ENCODE measurements at places on chromosomes 6 and 20.

GRCh38 chr20:54190217-54190616 lies 16.4 kb upstream of the CYP24A1 start:
- no peak for DNase-seq

DNA sequence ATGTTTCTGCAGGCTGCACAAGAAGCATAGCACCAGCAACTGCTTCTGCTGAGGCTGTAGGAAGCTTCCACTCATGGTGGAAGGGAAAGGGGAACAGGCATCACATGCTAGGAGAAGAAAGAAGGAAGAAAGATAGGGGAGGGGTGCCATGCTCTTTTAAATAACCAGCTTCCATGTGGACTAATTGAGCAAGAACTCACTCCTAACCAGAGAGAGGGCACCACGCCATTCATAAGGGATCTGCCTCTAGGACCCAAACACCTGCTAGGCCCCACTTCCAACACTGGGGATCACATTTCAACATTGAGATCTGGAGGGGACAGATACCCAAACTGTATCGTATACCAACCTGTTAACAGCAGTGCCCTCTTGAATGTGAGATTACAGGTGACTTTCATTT lies 46.9 kb upstream of the ARMC2 start:
- no peak for DNase-seq

- DNase-seq: no peak
Observed at GRCh38 chr6:154113392-154113791, 74.4 kb downstream of the OPRM1 start.

GRCh38 chr6:44534291-44534690 lies 146.8 kb downstream of the CDC5L start:
- no peak for DNase-seq

DNA sequence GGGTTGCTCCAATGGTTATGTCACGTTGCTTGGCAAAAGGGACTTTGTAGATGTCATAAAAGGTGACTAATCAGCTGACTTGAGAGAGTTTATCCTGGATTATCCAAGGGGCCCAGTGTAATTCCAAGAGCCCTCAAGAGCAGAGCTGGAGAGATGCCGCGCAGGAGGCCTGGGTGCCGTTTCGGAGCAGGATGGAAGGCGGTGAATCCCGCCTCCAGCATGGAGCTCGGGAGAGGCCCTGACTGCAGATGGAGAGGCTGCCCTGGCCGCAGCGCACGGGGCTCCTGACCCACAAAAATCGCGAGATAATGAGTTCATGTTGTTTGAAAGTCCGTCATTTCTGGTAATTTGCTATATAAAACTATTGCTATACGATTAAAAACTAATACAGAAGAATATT lies 219.8 kb downstream of the ZDHHC14 start:
- DNase-seq: no peak

DNA sequence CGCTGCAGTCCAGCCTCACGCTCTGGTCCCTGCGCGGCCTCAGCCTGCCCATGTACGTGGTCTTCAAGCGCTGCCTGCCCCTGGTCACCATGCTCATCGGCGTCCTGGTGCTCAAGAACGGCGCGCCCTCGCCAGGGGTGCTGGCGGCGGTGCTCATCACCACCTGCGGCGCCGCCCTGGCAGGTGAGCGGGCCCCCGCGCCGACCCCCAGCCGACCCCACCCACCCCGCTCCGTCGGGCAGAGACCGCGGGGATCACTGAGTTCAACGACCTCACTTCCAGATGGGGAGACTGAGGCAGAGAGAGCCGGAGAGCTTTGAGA lies 545 bp downstream of the SLC35D3 start:
- no peak for DNase-seq

DNA sequence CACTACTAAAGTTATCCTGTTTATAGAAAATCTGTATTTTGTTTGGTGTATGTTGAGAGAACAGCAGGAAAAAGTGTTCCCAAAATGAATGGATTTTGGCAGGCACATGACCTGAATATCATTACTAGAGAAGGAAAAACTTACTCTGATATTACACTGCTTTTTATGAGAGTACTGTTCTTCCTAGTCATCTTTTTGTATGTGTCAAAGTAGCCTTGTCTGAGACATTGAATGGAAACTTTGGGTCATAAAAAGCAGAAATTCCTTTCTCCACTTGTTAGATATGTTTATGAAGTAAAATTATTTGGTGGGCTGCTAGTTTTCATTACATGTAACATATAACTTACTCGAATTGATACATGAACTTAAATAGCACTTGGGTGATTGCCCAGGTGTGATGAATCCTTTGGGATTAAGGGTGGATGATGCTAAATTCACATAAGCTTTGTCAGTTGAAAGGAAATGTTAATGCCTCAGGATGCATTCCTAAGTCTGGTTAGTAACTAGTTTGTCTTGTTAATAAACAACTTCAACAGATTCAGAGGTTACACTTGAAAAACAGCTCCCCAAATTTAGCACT lies 206.7 kb downstream of the CENPW start:
- no peak for DNase-seq

DNA sequence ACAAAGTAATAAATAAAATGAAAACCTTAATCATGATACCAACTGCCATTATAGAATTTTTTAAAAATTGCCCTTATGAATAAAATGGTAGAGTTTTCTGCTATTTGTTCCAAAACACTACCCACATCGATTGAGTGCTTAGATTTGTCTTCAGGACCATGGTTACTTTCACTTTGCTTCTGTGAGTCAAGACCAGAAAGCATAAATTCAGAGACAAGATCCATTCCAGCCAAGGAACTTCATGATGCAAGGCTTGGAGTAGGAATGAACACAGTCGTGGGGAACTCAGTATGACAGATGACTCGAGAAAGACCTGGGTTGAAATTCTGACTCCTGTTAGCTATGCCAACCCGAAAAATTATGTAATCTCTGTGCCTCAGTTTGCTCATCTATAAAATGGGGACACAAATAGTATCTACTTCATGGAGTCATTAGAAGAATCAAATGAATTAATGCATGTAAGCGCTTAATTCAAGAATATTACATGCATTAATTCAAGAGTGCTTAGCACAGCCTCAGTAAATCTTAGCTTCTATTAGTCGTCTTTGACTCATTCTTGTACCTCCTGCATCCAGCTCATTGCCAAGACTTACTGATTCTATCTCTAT lies 72.5 kb upstream of the MYLIP start:
- DNase-seq: peak; percentile 17

DNA sequence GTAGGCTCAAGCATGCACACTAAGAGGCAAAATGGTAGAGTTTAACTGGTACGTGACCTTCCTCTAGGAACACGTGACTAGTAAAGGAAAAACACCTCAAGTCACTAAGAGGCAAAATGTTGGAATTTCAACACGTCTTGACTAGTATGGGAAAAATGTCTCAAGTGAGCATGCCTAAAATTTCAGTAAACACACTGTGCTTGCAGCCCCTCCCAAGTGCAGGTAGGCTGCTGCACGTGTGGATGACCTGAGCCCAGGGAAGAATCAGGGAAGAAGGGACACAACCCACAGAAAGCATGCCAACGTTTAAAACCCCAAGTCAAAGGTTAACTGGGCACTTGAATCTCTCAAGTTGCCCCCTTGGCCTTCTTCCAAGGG lies 162.2 kb downstream of the TENT5A start:
- DNase-seq: no peak

- peak; percentile 56 for DNase-seq
Observed at GRCh38 chr20:44651684-44652423, at the start of gene ADA. Gene ADA (minus strand): TSS chr20:44651699. CDS start chr20:44651607, 92 bp downstream.

DNA sequence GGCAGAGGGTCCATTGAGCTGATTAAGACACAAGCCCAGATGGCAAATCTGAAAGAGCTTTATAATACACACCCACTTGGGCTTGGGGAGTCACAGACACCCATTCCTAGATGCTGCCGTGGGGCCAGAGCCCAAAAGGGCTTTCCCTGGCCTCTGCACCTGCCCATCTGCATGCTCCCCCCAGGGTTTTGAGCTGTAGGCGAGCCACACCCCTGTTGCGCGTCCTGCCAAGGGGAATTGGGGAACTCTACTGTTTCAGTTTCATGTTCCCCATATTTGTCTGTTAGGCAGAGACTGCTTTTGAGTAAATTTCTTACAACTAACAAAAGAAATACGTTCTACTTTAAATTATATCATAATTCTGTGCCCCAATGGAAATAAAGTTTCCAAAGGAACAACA lies 52.9 kb upstream of the FNDC1 start:
- no peak for DNase-seq

DNA sequence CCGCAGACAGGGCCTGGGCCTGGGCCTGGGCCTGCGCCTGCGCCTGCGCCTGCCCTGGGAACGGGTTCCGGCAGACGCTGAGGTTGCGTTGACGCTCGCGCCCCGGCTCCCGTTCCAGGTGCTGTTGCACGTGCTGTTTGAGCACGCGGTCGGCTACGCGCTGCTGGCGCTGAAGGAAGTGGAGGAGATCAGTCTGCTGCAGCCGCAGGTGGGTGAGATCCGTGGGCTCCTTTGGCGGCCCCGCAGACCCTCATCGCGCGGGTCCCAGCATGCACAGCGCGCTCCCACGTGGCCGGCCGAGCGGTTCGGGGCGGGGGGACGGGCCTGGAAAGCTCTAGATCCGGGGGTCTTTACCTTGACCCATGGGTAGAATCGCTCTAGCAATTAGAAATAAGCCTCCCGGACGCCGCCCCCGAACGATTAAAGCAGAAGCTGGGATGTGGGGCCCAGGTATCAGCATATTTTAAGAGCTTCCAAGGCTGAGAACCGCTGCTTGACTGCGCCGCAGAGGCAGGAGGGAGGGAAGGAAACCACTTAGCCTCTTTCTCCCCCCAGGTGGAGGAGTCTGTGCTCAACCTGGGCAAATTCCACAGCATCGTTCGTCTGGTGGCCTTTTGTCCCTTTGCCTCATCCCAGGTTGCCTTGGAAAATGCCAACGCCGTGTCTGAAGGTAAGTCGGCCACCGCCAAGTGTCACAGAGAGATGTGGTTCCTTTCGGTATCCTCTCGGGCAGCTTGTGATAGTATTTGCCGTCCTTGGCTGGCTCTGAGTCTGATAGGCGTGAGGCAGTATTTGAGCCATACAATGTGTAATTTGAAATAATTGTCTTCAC lies 508 bp downstream of the NOP56 start:
- DNase-seq: no peak

DNA sequence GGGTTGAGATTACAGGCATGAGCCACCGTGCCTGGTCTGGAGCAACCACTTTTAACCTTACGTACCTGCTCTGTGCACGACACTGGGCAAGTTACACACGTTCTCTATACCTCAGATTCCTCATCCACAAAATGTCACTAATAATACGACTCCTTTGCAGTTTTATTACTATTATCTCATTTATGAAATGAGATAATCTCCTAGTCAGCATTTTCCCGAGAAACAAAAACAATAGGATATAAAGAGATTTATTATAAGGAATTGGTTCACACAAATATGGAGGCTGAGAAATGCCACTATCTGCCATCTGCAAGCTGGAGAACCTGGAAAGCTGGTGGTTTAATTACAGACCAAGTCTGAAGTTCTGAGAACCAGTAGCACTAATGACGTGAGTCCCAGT lies 12.0 kb upstream of the KIF13A start:
- DNase-seq: no peak

DNA sequence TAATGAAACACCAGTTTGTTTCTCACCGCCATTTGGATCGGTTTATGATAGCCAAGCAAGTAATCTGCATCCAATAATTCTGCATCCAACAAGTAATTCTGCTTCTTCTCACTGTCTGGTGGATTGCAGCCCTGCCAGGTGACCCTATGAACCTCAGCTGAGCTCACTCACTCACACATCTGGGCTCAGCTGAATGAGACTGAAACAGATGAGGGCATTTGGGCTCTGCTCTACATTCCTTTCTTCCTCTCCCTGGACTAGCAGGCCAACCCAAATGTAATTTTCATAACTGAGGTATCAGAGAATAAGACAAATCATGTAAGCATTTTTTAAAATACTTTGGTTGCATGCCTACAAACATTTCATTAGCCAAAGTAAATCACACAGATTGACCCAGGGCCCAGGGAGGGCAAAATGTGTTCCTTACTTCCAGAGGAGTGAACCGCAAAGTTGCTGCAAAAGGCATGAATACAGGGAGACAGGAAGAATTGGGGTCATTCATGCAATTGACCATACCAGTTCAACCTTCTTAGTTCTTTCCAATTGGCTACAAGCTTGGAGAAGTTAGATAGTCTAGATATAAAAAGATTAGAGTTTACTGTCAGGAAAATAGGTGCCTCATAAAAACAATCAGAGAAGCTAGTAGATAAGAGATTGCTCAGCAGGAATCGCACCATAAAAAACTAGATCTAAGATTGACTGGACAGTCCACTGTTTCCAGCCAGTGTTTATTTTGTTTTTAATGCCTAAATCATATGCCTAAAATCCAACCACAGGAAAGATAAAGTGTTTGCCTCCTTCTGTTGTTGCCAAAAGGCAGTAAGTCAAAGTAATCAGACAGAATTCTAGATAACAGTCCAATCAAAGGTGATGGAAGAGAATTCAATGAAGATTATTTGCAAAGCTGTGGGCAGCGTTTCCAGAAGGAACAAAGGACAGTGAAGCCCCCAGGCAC lies 43.7 kb downstream of the CBLN4 start:
- no peak for DNase-seq

DNA sequence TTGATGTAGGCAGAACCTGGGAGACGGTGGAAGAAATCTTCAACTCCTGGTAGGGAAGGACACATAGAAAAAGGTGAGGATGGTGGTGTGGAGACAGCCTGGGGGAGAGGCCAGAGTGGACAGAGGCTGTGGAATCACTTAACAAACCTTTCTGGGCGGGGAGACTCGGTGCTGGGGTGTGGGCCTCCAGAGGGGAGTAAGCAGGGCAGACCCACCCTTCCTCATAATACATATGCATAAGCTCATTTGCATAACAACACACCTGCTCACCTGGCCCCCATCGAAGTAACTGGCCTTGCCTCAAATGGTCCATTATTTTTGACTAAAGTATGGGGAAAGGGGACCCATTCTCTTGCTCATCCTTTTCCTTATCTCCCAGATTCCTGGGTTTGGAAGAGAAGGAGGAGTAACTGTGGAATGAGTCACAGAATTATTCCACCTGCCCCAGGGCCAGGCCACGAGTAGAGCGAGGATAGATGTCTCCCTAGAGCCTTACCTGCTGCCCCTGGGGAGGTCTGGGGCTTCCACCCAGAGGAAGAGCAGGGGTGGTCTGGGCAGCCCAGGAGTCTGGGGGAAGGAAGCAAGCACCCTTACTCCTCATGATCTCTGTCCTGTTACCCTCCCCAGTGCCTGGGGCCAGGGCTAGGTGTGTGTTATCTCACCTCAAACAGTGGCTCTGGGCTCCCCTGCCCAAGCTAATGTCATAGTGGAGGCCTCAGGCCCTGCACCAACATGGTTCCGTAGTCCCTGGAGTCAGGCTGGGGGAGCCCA lies 10.7 kb upstream of the VEGFA start:
- no peak for DNase-seq
